ENCODE measurements at places on chromosomes 2 and 18.

DNA sequence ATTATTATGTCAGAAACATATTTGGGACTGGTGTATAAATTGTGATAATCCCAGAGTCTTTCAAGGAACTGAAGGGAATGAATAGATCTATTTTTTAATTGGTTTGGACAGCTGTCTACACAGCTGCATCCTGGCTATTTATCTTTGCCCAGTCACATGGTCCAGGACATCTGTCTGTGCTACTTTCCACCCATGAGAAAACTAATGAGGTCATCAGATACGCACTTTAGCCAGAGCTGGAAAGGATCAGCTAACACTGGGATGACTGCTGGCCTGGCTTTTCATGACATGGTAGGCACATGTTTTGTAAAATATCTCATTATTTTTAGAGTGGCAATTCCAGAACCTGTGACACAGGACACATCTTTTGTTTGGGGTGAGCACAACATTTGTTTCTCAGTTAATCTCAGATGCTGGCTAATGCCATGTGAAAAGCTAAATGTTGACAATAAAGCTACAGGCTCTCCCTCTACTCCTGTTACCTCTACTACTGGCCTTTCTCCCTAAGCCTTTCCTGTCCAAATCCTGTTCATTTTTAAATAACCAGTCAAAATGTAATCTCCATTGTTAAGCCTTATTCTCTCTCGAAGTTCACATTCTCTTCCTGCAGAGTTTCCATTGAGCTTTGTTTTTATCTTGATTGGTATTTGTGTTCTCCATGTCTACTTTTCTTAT is 500.7 kb downstream of the RIT2 start:
- peak; percentile 4 for DNase-seq

GRCh38 chr18:2843146-2843545 is 3.7 kb upstream of the EMILIN2 start:
- DNase-seq, result no peak

DNA sequence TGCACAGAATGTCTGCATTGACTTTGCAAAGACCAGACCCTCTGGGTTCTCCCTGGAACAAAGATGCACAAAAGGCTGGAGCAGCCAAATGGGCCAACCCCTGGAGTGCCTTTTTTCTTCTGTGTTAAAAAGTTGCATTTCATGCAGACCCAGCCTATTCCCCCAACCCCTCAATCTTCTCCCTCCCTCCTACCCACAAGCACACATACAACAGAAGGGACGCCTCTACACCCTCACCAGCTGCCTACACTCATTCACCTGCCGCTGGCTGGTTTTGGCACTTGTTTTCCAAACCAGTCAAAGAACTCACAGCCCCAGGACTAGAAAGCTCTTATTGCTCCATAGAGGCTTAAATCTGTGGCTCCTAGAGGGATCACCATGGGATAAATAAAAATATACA is 16.6 kb downstream of the MARCHF4 start:
- DNase-seq, result no peak

GRCh38 chr2:224983712-224984554 is 58.3 kb downstream of the DOCK10 start:
- DNase-seq, result peak; percentile 68

GRCh38 chr2:204604061-204604460 is 58.8 kb downstream of the PARD3B start:
- no peak for DNase-seq

- DNase-seq, result no peak
Measured at GRCh38 chr2:14713248-14713647, 80.7 kb downstream of the LRATD1 start.

GRCh38 chr2:1617425-1618021 is 126.8 kb downstream of the PXDN start:
- no peak for DNase-seq

- DNase-seq, result peak; percentile 17
Measured at GRCh38 chr2:218516614-218517013, 51.5 kb downstream of the USP37 start.

GRCh38 chr18:6199777-6200176 is 214.9 kb downstream of the L3MBTL4 start:
- DNase-seq, result no peak

DNA sequence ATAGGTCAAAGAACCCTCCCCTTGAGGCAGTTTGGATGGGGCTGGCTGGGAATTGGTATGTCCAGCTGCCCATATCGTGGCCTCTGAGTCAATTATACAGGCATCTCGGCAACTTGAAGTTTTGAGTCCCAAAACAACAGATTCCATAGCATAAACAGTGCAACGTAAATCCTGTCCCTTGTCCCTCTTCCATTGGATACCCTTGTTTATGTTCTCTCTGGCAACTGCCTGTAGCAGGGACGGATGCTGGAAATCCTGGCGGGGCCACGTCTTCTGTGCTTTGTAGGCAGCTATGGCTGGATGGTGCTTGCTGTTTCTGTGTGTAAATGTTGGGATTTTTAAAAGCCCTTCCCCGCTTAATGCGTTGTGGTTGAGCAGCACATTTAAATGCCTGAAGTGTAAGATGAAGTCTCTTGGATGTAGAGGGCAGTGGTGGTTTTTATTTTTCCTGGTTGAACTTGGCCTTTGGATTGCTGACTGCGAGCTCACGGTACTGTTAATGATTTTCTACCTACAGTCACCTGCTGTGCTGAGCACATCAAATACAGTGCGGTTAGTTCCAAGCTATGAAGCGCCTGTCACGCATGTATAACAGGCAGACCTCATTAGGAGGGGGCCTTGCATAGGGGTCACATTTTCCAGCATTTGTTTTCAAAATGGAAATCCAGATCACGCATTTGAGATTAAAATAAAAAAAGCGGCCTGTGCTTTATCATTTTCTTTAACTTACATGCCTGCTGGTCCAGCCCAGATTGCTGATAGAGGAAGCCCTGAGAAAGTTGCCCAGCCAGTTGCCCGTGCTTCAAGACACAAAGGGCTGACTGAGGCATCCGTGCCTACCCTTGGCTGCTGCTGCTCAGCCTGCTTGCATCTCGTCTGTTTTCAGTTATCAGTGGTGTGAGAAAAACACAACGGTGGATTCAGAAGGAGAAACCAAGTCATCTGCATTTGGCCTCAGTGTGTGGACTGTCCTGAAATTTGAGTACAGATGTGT is 84.7 kb downstream of the NEDD4L start:
- no peak for DNase-seq

DNA sequence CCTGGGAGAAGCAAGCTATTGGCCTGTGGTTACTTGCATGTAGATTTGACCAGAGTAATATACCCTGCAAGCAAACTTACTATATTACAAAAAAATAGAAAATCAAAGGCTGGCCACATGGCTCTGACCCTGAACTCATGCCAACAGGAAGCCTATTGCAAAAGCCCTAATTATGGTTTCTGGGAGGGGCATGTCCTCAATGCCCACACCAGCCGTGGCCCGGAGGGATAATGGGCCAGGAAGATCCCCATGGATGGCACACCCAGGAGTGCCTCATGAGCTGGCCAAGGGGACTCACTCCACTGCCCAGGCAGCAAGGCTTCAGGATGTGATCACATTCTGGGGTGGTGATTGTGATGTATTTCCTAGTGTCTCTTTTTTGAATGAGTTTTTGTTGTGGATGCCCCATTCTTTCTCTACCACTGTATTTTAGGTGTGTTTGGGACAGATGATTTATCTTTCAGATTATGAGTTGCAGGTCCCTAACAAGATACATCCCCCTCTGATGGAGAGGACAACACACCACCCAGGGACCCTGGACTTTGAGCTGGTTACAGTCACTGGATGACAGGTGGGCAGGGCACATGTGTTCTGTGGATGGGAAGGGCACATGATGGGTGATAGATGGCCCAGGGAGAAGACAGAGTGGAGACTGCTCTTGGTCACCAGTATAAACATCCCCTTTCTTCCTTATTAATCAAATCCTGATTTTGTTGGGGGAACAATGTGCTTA is 18.7 kb upstream of the TFCP2L1 start:
- no peak for DNase-seq

DNA sequence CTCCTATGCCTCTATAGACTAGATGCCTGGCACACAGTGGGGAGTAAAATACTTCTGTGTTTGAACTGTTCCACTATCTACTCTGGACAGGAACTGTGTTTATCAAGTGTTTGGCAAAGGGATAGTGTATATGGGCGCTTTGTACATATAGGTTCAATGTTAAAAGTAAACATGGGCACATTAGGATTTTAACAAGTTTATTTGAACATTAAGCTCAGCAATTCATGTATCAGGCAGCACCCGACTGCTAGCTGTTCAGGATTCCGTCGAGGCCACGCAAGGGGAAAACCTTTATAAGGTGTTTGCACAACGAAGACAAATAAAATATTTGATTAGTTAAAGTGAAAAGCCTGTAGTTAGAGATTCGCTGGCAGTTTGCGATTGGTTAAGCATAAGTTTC is 43.4 kb upstream of the ROCK2 start:
- no peak for DNase-seq

DNA sequence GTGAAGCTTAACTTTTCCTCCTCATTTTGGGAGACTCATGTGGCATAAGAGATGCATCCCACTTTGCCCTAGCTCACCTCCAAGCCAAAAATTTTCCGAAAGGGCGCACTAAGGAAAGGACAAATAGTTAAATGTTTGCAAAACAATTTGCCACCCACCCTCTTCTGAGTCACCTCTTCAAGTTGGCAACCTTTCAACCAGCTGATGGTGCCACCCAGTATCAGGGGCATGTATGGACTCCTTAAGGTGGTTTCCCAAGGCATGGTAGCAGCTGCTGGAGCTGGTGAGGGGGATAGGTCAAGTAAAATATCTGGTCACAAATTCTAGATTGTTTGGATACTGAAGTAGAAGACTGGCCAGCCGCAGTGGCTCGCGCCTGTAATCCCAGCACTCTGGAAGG is 17.2 kb upstream of the ITGAV start:
- DNase-seq, result no peak

DNA sequence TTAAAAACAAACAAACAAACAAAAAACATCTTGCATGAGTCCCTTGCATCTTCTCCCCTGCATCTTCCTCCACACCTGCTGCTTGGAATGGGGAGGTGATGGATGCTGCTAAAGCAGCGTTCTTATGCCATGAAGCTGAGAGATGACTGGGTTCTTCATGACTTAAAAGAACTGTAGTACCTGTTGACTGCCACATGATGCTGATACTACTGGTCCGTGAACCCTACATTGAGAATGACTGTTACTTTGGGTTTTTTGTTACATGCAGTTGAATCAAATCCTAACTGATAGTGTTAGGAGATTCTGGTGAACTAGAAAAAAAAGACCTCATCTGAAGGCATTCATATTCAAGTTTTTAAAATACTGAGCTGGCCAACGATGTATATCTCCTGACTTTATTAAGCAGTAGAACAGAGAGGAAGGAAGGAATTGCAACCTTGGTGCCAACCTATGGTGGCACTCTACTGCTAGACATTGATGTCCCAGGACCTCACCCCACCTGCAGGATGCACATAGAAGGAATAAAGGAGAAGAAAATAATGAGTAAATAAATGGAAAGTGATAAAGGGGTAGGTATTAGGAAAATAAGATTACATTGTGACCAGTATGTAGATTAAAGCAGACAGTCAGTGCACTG is 63.2 kb upstream of the SPAG16 start:
- no peak for DNase-seq

- DNase-seq, result peak; percentile 38
Measured at GRCh38 chr18:27843783-27844777, 332.9 kb downstream of the CDH2 start.

DNA sequence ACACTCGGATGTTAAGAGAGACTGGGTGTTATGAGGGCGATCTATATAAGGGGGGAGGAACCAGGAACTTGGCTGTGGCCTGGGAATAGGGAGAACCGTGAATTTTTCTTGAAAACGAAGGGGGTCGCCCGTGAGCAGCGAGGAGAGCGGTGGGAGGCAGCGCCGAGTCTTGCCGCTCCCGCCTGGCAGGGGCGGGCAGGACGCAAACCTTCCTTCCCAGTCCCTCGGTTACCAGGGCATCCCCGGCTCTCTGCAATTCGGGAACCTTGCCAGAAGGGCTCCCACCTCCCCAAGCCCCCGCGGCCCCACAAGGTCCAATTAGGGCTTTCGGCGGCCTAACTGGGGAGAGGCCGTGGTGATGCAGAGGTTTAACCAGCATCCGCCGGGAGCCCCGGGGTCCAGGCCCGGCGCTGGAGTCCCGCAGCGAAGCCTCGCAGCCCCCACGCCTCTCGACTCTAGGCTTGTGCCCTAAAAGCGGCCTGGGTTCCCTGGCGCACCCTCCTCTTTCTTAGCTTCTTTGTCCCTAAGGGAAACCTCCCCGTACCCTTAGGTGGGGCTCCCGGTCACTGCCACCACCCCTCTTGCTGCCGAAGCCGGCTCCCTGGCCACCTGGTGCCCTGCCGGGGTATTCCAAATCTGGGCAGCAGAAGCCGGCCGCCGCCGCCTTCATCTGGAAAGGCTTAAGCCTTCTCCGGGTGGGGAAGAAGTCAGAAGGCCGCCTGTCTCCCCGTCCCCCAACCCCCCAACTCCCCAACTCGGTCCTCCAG is 680 bp upstream of the FHOD3 start:
- peak; percentile 78 for DNase-seq

DNA sequence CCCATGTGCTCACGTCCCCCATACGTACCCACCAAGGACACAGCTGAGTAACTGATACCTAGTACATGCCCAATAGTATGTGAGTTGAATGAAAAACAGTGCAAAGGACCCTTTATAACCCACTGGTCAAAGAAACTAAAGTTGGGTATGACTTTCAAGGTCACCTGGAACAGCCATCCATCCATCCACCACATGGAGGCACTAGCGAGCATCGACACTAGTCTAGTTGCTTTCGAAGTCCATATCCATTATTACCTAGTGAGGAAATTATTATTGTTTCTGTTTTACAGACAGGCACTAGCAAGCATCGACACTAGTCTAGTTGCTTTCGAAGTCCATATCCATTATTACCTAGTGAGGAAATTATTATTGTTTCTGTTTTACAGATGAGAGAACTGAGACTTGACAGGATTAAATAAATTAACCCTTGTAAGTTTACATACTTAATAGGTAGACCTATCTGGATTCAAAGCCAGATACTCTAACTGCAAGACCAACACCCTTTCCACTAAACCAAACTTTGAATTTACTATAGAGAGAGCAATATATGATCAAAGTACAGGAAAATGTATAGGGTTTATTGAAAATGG is 233.7 kb downstream of the METTL4 start:
- peak; percentile 59 for DNase-seq

- no peak for DNase-seq
Measured at GRCh38 chr2:218342837-218343236, 13.8 kb upstream of the CATIP start.

DNA sequence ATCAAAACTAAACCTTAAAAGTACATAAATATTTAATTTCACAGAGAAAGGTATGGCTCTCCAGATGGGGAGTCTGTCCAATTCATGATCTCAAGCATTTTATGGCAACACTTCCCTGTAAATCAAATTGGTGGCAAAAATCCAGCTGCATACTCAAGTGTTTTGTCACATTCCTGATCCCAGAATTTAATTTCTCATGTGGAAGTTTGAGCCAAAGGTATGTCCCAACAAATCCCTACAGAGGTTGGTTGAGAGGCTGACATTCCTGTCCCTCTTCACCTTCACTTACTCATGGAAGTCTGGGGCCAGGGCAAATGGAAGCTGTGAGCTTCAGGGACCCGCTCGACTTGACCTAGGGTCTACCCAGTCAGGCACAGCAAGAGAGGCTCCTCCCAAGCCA is 17.7 kb downstream of the KLF7 start:
- DNase-seq, result peak; percentile 79

- DNase-seq, result peak; percentile 56
Measured at GRCh38 chr18:55343396-55344073, 244.5 kb downstream of the TCF4 start.

Measured in fibroblast of mammary gland (primary cell).